Activated CD8-positive, alpha-beta T cell treated with anti-CD3 and anti-CD28 coated beads for 36 hours (primary cell): ENCODE measurements at places on chromosomes 1 and 21. TPM values are rescaled to one million over a fixed set of nuclear protein-coding genes. Genes with fewer than 3 reads are reported as not detected.

Gene RNPEP
- 39.5 TPM for total RNA-seq

Gene NBPF6
- not detected for total RNA-seq

Gene RGS21
- total RNA-seq: not detected

Gene CELA2A
- total RNA-seq: not detected

Gene AKNAD1
- total RNA-seq: not detected

Gene KMO
- not detected for total RNA-seq

Gene MARK1
- total RNA-seq: not detected

Gene KCNK1
- not detected for total RNA-seq

Gene ICOSLG
- 5.4 TPM for total RNA-seq

Gene TRAF3IP3
- 194 TPM for total RNA-seq

Gene PLA2G2E
- total RNA-seq: not detected

Gene HCRTR1
- not detected for total RNA-seq

DNA sequence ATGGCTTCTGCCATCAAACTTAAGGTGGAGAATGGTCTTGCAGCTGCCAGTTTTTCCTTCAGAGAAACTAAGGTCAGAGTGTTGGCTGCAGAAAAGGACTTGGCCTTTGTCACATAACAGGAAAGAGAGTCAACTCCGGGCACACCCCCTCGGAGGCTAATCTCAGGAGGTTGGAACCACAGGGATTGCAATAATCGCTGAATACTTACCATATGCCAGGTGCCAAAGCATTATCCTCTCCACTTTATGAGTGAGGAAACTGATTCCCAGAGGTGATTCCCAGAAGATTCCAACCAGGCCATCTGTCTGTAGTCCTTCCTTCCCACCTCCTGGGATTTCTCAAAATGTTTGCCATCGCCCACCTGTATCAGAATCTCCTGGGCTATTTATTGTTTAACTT is 54.0 kb downstream of the LACTBL1 start:
- H3K27me3 ChIP-seq: peaks cover 2% of the 10 kb centered on the region
- H3K4me1 ChIP-seq: no peaks in the 10 kb centered on the region
- DNase-seq: no peak

- H3K36me3 ChIP-seq: peaks cover 2% of the 10 kb centered on the region
- no peak for DNase-seq
- H3K4me3 ChIP-seq: no peak overlapping the region
- H3K27me3 ChIP-seq: no peaks in the 10 kb centered on the region
These were observed 39.3 kb downstream of the TRIM62 start for GRCh38 chr1:33142483-33143064.

DNA sequence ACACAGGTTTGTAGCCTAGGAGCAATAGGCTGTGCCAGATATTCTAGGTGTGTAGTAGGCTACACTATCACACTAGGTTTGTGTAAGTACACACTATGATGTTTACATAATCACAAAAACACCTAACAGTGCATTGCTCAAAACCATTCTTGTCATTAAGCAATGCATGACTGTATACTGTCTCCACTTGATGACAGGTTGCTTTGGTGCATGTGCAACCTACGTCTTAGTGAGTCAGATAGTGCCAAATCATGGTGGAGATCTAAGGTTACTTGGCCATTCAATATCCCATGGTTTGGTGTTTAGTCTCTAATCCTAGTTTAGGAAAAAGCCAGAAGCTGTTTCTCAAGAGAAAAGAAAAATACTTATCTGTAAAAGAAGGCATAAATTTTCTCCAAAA is 181.1 kb downstream of the KCNK2 start:
- no peak for DNase-seq
- H3K36me3 ChIP-seq: no peaks in the 10 kb centered on the region
- H3K4me3 ChIP-seq: no peak overlapping the region
- H3K27ac ChIP-seq: no peak overlapping the region
- no peaks in the 10 kb centered on the region for H3K27me3 ChIP-seq

DNA sequence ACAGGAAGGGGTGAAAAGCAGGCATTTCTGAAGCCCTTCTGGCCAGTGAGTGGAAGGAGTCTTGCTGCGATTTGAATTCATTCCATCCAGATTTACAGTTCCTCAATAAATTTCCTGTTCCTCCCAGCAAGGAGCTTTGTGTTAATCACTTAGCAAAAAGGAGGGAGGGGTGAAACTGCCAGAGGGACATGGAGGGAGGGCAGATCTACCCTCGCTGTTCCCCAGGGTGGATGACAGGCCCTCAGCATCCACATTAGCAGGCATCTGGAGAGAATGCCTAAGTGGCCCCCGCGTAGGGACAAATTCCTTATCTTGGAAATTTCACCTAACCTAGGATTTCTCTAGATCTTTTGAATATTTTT is 1.2 kb downstream of the ETV3 start:
- no peaks in the 10 kb centered on the region for H3K27me3 ChIP-seq
- H3K4me3 ChIP-seq: peak overlapping the region; percentile 95
- peaks cover 74% of the 10 kb centered on the region for H3K4me1 ChIP-seq
- H3K27ac ChIP-seq: peak overlapping the region; percentile 90

DNA sequence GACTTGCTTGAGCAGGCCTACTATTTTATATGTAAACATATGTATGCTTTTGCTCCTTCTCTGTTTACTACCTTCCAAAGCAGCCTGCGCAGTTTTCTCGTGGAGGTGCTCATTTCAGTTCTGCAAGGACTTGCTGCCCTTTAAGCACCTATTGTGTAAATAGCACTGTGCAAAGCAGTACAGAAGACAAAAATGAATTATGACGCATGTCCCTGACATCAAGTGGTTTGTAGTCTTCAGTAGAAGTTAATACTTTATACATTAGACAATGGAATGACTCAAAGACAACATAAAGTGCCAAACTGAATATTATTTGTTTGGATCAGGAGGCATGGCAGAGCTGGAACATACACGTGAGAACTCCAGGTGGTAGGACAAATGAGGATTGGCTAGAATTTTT is 611.7 kb downstream of the LMO4 start:
- no peak for DNase-seq
- H3K27me3 ChIP-seq: peaks cover 5% of the 10 kb centered on the region
- no peaks in the 10 kb centered on the region for H3K36me3 ChIP-seq
- H3K4me1 ChIP-seq: no peaks in the 10 kb centered on the region
- H3K4me3 ChIP-seq: no peak overlapping the region
- no peak overlapping the region for H3K27ac ChIP-seq

DNA sequence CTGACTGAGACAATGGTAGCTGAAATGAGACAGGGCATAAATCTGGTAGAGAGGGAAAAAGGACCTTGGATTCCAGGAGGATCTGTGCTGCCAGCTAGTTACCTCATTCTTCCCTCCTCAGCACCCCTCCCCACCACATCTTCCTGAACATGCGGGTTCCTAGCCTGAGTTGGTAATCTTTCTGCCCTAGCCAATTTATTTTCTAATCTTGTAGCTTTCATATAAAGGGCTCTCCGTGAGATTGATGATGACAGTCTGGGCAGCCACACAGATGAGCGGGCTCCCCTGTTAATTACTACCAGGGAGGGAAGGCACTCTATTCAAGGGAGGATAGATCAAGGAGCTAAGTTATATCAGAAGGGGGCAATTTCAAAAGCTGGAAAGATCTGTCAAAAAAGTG is 20.2 kb downstream of the ARHGEF11 start:
- no peak overlapping the region for H3K4me3 ChIP-seq
- H3K27ac ChIP-seq: no peak overlapping the region
- H3K36me3 ChIP-seq: peaks cover 1% of the 10 kb centered on the region
- DNase-seq: no peak
- no peaks in the 10 kb centered on the region for H3K4me1 ChIP-seq

- no peak overlapping the region for H3K4me3 ChIP-seq
- H3K27me3 ChIP-seq: peaks cover 2% of the 10 kb centered on the region
- no peaks in the 10 kb centered on the region for H3K4me1 ChIP-seq
- no peak for DNase-seq
These were observed 77.5 kb downstream of the FMN2 start for GRCh38 chr1:240169188-240169587.

- H3K4me1 ChIP-seq: no peaks in the 10 kb centered on the region
- DNase-seq: no peak
- H3K36me3 ChIP-seq: no peaks in the 10 kb centered on the region
- H3K4me3 ChIP-seq: no peak overlapping the region
These were observed 162.9 kb downstream of the PLPP3 start for GRCh38 chr1:56416495-56416894.

DNA sequence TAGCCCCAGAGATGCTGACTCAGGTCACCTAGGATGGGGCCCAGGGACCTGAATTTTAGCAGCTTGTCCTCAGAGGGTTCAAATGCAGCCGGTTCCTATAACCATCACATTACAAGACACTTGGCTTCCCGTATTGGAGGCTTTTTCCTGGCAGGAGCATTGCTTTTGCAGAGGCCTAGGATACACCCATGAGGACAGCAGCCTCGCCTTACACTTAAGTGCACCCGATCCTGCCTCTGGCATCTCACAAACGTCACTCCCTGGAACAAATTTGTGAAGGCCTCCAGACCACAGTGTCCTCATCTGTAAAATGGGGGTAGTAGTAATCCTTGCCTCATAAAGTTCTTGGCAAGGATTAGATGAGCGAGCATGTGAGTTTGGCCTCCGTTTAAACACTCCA is 130.0 kb downstream of the KAZN start:
- no peaks in the 10 kb centered on the region for H3K4me1 ChIP-seq
- no peak overlapping the region for H3K4me3 ChIP-seq
- DNase-seq: no peak
- no peak overlapping the region for H3K27ac ChIP-seq
- H3K27me3 ChIP-seq: no peaks in the 10 kb centered on the region

GRCh38 chr1:107692580-107693345 is 272.2 kb downstream of the VAV3 start:
- H3K27me3 ChIP-seq: no peaks in the 10 kb centered on the region
- DNase-seq: no peak
- no peak overlapping the region for H3K27ac ChIP-seq
- H3K36me3 ChIP-seq: no peaks in the 10 kb centered on the region
- H3K4me1 ChIP-seq: peaks cover 4% of the 10 kb centered on the region

- H3K36me3 ChIP-seq: peaks cover 16% of the 10 kb centered on the region
- H3K4me3 ChIP-seq: no peak overlapping the region
- H3K27me3 ChIP-seq: no peaks in the 10 kb centered on the region
- no peak overlapping the region for H3K27ac ChIP-seq
- no peak for DNase-seq
These were observed 2.4 kb downstream of the ZMYND12 start for GRCh38 chr1:42453386-42453785.

DNA sequence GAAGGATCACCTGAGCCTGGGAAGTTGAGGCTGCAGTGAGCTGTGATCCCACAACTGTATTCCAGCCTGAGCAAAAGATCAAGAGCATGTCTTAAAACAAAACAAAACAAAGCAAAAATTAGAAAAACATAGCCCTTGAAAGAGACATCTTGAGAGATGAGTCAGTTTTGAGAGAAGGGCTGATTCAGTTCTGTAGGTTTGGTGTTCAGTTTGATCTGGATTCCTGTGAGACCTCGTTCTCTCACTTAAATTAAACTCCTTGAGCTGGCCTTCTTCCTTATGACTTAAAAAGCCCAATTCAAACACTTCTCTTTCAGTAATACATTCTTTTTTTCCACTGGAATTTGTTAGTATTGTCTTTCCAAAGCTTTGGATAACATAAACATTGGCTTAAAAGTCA is 164.2 kb downstream of the NRIP1 start:
- H3K27me3 ChIP-seq: no peaks in the 10 kb centered on the region
- H3K4me1 ChIP-seq: peaks cover 26% of the 10 kb centered on the region
- no peak overlapping the region for H3K4me3 ChIP-seq
- H3K27ac ChIP-seq: peak overlapping the region; percentile 52
- H3K36me3 ChIP-seq: no peaks in the 10 kb centered on the region

GRCh38 chr1:201883266-201883665 is 5.4 kb upstream of the SHISA4 start:
- no peaks in the 10 kb centered on the region for H3K36me3 ChIP-seq
- DNase-seq: no peak
- peaks cover 16% of the 10 kb centered on the region for H3K27me3 ChIP-seq
- H3K4me3 ChIP-seq: no peak overlapping the region

DNA sequence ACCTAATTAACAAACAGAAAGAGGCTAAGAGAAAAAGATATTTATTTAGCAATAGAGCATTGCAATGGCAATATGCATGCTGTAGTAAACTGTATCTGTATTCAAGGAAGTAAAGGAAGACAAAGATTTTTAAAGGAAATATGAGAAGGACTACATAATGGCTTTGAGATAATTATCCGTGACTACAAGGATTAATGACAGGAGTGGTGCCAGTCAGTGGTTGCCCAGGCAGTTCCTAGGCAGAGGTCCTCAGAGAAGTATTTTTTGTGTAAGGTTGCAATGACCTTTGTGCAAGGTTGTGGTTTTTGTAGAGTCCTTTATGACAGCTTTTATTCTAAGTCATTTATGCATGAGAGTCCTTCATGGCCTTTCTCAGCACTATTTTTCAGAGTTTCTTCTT is 711.1 kb upstream of the CHRM3 start:
- DNase-seq: no peak
- no peak overlapping the region for H3K4me3 ChIP-seq
- no peaks in the 10 kb centered on the region for H3K27me3 ChIP-seq
- H3K36me3 ChIP-seq: no peaks in the 10 kb centered on the region
- no peak overlapping the region for H3K27ac ChIP-seq
- H3K4me1 ChIP-seq: no peaks in the 10 kb centered on the region

GRCh38 chr1:36966242-36966641 is 68.1 kb downstream of the GRIK3 start:
- no peaks in the 10 kb centered on the region for H3K4me1 ChIP-seq
- no peak overlapping the region for H3K27ac ChIP-seq
- H3K36me3 ChIP-seq: no peaks in the 10 kb centered on the region
- peak; percentile 20 for DNase-seq
- no peak overlapping the region for H3K4me3 ChIP-seq
- H3K27me3 ChIP-seq: peaks cover 2% of the 10 kb centered on the region

GRCh38 chr1:192951691-192952460 is 107.3 kb downstream of the UCHL5 start:
- H3K4me3 ChIP-seq: no peak overlapping the region
- no peaks in the 10 kb centered on the region for H3K36me3 ChIP-seq
- H3K27me3 ChIP-seq: no peaks in the 10 kb centered on the region

- no peak overlapping the region for H3K27ac ChIP-seq
- H3K4me3 ChIP-seq: no peak overlapping the region
- H3K27me3 ChIP-seq: peaks cover 5% of the 10 kb centered on the region
- DNase-seq: no peak
- no peaks in the 10 kb centered on the region for H3K4me1 ChIP-seq
These were observed 153.2 kb upstream of the C1orf174 start for GRCh38 chr1:4053160-4053748.

- H3K27ac ChIP-seq: peak overlapping the region; percentile 99
- peaks cover 23% of the 10 kb centered on the region for H3K36me3 ChIP-seq
- no peaks in the 10 kb centered on the region for H3K27me3 ChIP-seq
- peak overlapping the region; percentile 89 for H3K4me3 ChIP-seq
- peaks cover 45% of the 10 kb centered on the region for H3K4me1 ChIP-seq
These were observed 338 bp upstream of the TOR1AIP1 start for GRCh38 chr1:179881642-179882252.

- no peak overlapping the region for H3K27ac ChIP-seq
- no peak overlapping the region for H3K4me3 ChIP-seq
- H3K27me3 ChIP-seq: no peaks in the 10 kb centered on the region
These were observed 55.8 kb downstream of the CCDC30 start for GRCh38 chr1:42518908-42519307.

- H3K4me1 ChIP-seq: peaks cover 6% of the 10 kb centered on the region
- peaks cover 47% of the 10 kb centered on the region for H3K27me3 ChIP-seq
- DNase-seq: peak; percentile 9
- no peak overlapping the region for H3K27ac ChIP-seq
- H3K4me3 ChIP-seq: peak overlapping the region; percentile 48
These were observed 144.4 kb upstream of the ETS2 start for GRCh38 chr21:38661197-38661871.

- no peak overlapping the region for H3K27ac ChIP-seq
- H3K27me3 ChIP-seq: peaks cover 2% of the 10 kb centered on the region
These were observed 22.3 kb upstream of the ABCA4 start for GRCh38 chr1:94143173-94143808.

- no peak overlapping the region for H3K27ac ChIP-seq
- no peaks in the 10 kb centered on the region for H3K27me3 ChIP-seq
- H3K36me3 ChIP-seq: no peaks in the 10 kb centered on the region
- peaks cover 27% of the 10 kb centered on the region for H3K4me1 ChIP-seq
- no peak for DNase-seq
- H3K4me3 ChIP-seq: no peak overlapping the region
These were observed 6.7 kb downstream of the C1orf105 start for GRCh38 chr1:172427191-172427590.
